Kidney (tissue), 22 donors: ENCODE measurements at places on chromosomes 7 and 10. TPM values are rescaled to one million over a fixed set of nuclear protein-coding genes. Genes with fewer than 3 reads are reported as not detected.

Gene CH25H
- 3.2 TPM for total RNA-seq

Gene PON3
- total RNA-seq: 1.6 TPM

DNA sequence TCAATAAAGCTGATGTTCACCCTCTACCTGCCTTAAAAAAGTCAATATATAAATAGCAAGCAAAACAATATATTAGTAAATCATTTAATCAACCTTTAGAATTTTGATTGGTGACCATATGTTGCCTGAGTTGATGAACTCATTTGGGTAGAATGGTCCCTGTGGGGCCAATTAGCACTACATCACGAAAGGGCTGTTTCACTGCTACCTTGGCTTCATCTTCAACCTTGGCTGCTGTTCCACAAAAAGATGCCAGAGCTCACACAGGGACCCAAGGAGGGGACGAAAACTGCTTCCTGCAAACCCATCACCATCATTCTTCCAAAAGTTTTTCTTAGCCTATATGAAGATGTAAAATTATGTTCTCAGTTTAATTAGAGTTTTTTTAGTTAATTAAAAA is 35.4 kb upstream of the HBP1 start:
- H3K4me3 ChIP-seq: no peak overlapping the region
- DNase-seq: no peak
- no peak overlapping the region for H3K27ac ChIP-seq
- no peaks in the 10 kb centered on the region for H3K27me3 ChIP-seq

Gene GSTO2
- total RNA-seq: 22.3 TPM

Gene LRRTM3
- total RNA-seq: 0.22 TPM

Gene SYT15B
- total RNA-seq: 5.7 TPM

GRCh38 chr7:87806150-87806549 is 70.0 kb downstream of the SLC25A40 start:
- no peak overlapping the region for H3K4me3 ChIP-seq
- H3K4me1 ChIP-seq: no peaks in the 10 kb centered on the region
- H3K27ac ChIP-seq: no peak overlapping the region
- no peaks in the 10 kb centered on the region for H3K36me3 ChIP-seq

Gene PLXNA4
- 3.5 TPM for total RNA-seq

DNA sequence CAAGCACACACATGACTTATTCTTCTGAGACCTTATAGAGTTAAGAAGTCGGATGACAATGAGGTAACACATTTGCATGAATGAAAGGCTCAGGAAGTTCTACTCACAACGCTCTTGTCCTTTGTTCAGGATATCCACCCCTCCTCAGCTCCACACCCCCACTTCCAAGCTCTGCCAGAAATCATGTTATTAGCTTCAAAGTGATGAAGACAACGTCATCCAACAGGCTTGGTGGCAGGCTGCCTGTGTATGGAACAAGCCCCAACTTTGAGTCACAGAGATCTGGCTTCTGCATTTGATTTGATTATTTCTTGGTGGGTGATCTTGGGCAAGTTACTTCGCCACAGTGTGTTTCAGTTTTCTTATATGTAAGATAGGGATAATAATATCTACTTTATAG is 12.4 kb upstream of the BMPER start:
- no peaks in the 10 kb centered on the region for H3K4me1 ChIP-seq
- no peaks in the 10 kb centered on the region for H3K36me3 ChIP-seq
- no peak overlapping the region for H3K27ac ChIP-seq
- no peak overlapping the region for H3K4me3 ChIP-seq

GRCh38 chr7:45581271-45581780 is 7.2 kb downstream of the ADCY1 start:
- no peak overlapping the region for H3K4me3 ChIP-seq
- H3K4me1 ChIP-seq: no peaks in the 10 kb centered on the region
- H3K36me3 ChIP-seq: no peaks in the 10 kb centered on the region

- H3K4me1 ChIP-seq: no peaks in the 10 kb centered on the region
- no peak overlapping the region for H3K4me3 ChIP-seq
- DNase-seq: no peak
- no peak overlapping the region for H3K27ac ChIP-seq
These were observed 18.4 kb downstream of the VTI1A start for GRCh38 chr10:112465299-112465883.

DNA sequence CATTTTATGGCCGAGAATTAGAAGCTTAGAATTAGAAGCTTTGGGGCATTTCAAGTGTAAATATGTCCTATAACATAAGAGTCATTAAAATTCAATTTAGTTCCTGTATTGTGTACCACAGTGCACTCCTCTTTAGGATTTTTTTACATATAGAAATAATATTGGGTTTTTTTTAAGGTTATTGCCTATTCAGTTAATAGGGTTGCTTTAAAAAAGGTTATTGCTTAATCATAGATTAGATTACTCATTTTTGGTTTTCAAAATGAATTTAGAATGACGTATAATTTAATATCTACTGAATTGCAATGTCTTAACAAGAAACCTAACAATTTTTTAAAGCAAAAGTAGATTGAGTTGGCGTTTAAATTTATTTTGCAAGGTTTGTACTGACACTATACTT is 34.1 kb downstream of the NOC3L start:
- H3K4me3 ChIP-seq: no peak overlapping the region
- peaks cover 2% of the 10 kb centered on the region for H3K36me3 ChIP-seq
- H3K27me3 ChIP-seq: no peaks in the 10 kb centered on the region

GRCh38 chr10:11616021-11616420 is 4.6 kb upstream of the USP6NL start:
- H3K27me3 ChIP-seq: no peaks in the 10 kb centered on the region
- H3K4me3 ChIP-seq: no peak overlapping the region
- no peaks in the 10 kb centered on the region for H3K36me3 ChIP-seq
- no peak for DNase-seq
- no peaks in the 10 kb centered on the region for H3K4me1 ChIP-seq

Gene OPN1SW
- not detected for total RNA-seq

Gene HMX3
- not detected for total RNA-seq

GRCh38 chr7:23120106-23120505 is 14.5 kb downstream of the KLHL7 start:
- H3K4me3 ChIP-seq: no peak overlapping the region
- no peaks in the 10 kb centered on the region for H3K36me3 ChIP-seq
- H3K27ac ChIP-seq: no peak overlapping the region
- peaks cover 3% of the 10 kb centered on the region for H3K4me1 ChIP-seq
- no peaks in the 10 kb centered on the region for H3K27me3 ChIP-seq

DNA sequence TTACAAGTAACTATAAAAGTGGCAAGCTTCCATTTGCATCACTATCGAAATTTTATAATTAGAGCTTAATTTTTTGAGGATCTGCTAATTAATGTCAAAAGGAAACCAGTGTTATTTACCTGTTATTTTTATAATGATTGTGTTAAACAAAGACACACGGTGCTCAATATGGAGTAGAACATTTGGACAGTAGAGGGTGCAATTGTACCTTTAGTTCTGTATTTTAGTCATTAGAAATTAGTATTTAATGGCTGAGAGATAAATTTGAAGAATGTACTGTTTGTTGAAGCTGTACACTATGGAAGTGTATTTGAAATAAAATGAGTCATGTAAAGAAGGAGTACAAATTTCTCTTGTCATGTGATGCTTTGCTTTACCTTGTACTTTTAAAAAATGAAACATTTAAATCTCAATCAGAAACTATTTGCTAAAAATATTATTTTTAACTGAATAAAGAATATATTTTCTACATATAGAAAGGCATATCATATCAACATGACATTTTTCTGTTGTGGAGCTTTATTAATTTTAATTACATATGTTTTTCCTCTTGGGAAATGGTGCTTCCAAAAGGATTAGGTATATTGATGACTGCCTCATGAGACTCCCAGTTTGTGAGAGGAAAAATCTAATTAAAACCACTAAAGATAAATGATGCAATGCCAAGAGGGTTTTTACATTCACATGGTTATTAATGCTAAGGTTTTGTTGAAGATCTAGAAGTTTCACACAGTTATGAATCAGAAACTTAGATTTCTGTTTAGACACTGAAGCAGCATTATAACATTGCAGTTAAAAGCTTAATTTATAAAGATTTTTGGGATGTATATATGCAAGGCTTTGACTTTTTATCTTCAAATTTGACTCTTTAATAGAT is 10.4 kb upstream of the PRKG1 start:
- no peaks in the 10 kb centered on the region for H3K4me1 ChIP-seq
- no peak overlapping the region for H3K4me3 ChIP-seq
- H3K36me3 ChIP-seq: no peaks in the 10 kb centered on the region
- no peak overlapping the region for H3K27ac ChIP-seq
- DNase-seq: no peak

DNA sequence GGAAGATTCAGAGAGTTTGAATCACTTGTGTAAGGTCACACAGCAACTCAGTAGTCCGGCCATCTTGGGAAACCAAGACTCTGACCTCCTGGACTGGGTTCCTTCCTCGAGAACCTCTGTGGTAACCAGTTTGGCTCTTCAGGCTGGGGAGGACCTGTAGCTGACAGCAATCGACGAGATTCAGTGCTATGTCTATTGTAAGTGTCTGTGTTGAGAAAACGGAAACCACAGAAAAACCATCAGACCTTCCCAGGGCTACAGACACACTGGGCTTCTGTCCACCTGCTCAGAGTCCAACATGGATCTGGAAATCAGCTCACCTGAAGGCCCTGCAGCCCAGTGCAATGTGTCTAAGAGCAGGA is 403.7 kb downstream of the RPS24 start:
- H3K27ac ChIP-seq: no peak overlapping the region
- no peaks in the 10 kb centered on the region for H3K36me3 ChIP-seq
- H3K4me1 ChIP-seq: no peaks in the 10 kb centered on the region
- DNase-seq: no peak
- H3K27me3 ChIP-seq: no peaks in the 10 kb centered on the region

GRCh38 chr7:106795877-106796231 is 69.2 kb upstream of the PIK3CG start:
- no peak for DNase-seq
- no peaks in the 10 kb centered on the region for H3K36me3 ChIP-seq
- H3K27me3 ChIP-seq: no peaks in the 10 kb centered on the region
- H3K4me1 ChIP-seq: no peaks in the 10 kb centered on the region

DNA sequence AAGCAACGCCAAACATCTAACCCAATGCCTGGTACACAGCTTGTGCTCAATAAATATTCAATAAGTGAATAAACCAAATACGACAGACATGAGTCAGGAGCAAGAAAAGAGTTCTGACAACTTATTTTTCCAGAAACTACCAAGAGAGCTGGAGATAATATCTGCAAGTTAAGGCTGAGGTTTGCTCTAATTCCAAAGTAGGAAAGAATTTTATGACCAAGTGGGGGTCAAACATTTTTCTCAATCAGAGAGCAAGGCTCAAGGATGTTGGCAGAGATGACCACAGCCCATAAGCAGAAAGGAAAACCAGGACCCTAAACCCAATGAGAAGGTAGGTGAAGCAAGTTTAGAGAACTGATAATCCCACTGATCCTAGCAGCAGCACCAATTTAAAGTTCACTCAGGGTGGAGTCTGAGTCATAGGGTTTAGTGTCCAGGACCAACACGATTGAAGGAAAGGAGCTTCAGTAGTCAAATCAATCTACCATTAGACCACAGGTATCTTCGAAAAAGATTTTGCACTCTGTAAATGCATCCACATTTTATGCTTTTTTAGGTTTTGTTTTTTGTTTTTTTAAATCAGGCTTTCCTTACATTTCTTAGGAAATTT is 49.3 kb upstream of the KCNIP2 start:
- H3K27me3 ChIP-seq: no peaks in the 10 kb centered on the region
- H3K4me3 ChIP-seq: no peak overlapping the region
- no peaks in the 10 kb centered on the region for H3K36me3 ChIP-seq
- H3K4me1 ChIP-seq: no peaks in the 10 kb centered on the region
- no peak overlapping the region for H3K27ac ChIP-seq
- no peak for DNase-seq

Gene NSUN6
- 19.3 TPM for total RNA-seq

Gene ODAD2
- 0.44 TPM for total RNA-seq

DNA sequence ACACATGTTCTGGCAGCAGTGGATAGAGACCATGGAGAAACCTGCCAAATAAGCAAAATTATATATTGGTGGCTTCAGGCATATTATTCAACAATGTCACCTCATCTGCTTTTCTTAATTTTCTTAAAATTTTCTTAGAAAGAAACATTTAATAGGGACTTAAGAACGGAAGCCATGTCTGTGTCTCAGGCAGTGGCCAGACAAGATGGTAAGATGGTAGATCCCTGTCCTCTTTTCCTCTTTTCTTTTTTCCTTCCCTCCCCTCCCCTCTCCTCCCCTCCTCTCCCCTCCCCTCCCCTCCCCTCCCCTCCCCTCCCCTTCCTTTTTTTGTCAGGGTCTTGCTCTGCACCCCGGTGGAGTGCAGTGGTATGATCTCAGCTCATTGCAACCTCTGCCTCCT is 24.2 kb upstream of the ICA1 start:
- H3K27me3 ChIP-seq: no peaks in the 10 kb centered on the region
- H3K36me3 ChIP-seq: no peaks in the 10 kb centered on the region
- no peak for DNase-seq
- H3K4me3 ChIP-seq: no peak overlapping the region

DNA sequence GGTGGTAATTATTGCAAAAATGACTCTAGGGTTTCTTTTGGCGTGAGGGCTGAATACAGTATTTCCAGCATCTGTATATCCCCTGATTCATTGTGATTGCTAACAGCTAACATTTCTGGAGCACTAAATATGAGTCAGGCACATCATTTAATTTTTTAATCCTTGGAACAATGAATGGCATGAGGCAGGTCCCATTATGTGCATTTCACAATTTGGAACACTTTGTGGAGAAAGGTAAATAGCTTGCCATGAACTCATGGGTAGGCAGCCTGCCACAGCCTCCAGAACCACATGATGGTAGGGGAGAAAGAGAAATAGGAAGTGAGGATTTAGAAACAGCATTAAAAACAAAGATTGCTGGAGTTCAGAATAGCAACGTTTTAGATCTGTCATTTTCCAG is 1.7 kb downstream of the NPTX2 start:
- H3K27ac ChIP-seq: no peak overlapping the region
- H3K4me3 ChIP-seq: no peak overlapping the region
- H3K27me3 ChIP-seq: peaks cover 20% of the 10 kb centered on the region
- DNase-seq: no peak
- no peaks in the 10 kb centered on the region for H3K4me1 ChIP-seq

DNA sequence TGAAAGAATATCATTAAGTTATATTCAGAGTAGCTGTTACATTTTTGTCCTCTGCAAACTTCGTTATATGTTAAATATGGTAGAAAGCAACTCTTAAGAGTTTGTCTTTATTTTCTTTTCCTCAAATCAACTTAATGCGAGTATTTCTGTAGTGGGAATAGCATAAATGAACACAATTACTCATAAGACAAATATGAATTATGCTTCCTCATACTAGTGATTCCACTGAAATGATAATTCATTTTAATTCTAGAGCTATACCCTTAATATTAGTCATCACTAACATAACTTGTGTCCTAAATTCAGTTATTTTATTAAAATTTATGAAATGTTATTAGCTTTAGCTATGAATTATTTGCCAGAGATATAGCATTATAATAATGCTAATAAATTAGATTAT is 820.6 kb upstream of the KCND2 start:
- H3K36me3 ChIP-seq: no peaks in the 10 kb centered on the region
- H3K27me3 ChIP-seq: no peaks in the 10 kb centered on the region
- no peak overlapping the region for H3K27ac ChIP-seq

GRCh38 chr7:46654546-46655443 is 733.7 kb upstream of the IGFBP3 start:
- H3K4me1 ChIP-seq: no peaks in the 10 kb centered on the region
- H3K27me3 ChIP-seq: no peaks in the 10 kb centered on the region
- H3K4me3 ChIP-seq: no peak overlapping the region
- no peaks in the 10 kb centered on the region for H3K36me3 ChIP-seq
- DNase-seq: no peak

Gene MYH16
- total RNA-seq: not detected

- no peaks in the 10 kb centered on the region for H3K27me3 ChIP-seq
- no peaks in the 10 kb centered on the region for H3K4me1 ChIP-seq
- H3K27ac ChIP-seq: no peak overlapping the region
- no peak for DNase-seq
- H3K4me3 ChIP-seq: no peak overlapping the region
These were observed 23.1 kb upstream of the NCAPG2 start for GRCh38 chr7:158727690-158728089.

- H3K27ac ChIP-seq: no peak overlapping the region
- H3K36me3 ChIP-seq: no peaks in the 10 kb centered on the region
- no peak overlapping the region for H3K4me3 ChIP-seq
These were observed 130.6 kb upstream of the NPVF start for GRCh38 chr7:25358926-25359325.
